ENCODE measurements at places on chromosomes 16 and 17.
A peak's percentile ranks its signal among the peaks of the same experiment; 100 is the strongest.

DNA sequence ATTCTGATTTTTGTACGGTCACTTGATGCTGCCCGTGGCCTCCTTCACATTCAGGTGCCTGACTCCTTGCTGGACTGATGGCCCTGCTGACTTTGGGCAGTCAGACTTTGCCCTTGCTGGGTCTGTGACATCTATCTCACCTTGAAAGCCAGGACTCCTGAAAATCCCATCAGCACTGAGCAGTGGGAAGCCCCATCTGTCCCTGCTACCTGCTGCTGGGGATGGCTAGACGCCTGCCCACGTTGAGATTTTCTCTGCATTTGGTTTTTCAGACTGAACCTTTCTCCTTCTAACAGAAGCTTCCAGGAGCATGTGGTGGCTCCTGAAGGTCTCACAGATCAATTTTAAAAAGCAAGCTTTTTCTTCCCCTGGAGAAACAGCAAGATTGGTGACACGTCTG lies 10.2 kb upstream of the ZNF18 start:
- no peak for DNase-seq

- no peak for DNase-seq
These were observed 3.2 kb upstream of the SOX8 start for GRCh38 chr16:978403-978802.

DNA sequence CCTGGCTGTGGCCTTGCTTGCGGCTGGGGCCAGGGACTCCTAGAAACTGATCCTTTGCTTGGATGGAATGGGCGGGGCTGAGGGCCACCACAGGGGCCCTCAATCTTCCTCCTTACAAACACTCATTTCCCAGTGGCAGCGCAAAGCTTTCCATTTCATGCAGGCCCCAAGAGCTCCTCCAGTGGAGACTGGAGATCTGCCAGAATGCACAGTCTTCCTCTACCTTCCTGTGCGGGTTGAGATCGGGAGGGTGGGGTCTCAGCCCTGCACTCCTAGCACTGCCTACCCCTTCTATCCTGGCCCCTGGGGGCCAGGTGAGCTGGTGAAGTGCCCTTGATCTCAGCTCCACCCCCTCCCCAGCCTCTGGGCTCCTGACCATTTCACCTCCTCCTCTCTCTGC lies 1.7 kb downstream of the NRN1L start:
- no peak for DNase-seq

DNA sequence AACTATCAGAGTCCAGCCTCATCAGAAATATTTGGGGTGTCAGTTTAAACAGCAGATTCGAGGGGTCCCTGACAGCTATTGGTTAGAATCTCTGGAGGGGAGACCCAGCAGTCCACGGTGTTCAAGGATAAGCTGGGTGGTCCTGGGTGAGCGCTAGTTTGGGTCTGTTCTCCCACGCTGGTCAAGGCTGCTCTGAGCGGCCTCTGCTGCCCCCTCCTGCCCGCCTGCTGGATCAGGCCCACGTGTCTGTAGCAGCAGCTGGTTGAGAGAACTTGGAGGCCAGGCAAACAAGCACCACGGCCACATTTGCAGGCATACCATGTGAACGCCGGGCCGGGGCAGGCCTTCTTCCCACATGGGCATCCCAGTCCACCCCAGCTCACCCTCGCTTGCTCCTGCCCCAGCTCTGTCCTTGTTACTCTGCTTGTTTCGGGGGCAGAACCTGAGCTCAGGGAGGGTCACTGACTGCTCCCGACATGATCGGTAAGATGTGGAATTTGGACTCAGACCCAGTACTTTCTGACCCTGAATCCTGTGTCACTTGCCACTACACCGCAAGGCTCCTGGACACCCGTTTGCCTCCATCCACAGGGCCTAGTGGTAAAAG lies 7.4 kb downstream of the FOXF1 start:
- DNase-seq = no peak

DNA sequence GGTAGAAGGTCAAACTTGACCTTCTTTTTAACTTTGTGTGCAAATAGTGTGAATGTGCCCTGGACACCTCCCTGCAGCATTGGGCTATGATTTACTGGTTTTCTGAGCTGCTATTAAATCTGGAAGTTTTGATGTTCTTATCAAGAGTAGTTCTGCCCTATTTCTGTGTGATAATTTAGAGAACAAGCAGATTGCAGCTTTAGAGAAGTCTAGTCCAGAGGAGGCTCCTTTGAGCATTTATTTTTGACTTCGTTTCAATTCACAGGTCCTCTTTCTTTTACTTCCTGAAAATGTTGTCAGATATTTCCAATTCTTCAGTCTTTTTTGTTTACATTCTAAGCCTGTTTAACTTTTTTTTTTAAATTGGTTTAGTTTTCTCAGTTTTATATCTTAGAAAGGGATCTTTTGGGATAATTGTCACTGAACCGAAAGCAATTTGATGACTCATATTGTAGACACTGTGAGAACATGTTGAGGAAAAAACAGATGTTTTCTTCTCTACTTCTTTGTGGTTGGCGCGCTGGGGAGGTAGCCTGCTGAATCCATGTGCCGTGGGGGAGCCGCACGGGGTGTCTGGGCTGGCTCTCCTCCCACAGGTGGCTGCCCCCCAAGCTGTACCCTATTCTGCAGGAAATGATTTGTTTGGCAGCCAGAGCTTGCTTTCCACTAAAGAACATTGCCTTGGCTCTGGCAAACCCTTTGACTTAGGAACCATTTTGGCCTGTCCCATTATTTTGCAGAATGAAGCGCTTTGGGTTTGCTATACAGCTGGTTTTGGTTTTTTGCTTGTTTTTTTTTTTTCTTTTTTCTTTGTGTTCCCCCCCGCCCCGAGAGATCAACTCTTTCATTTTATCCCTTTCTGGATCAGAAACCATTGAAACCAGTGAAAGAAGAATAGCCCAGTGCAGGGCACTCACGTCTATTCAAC lies 53.4 kb downstream of the MFSD11 start:
- DNase-seq = no peak

- no peak for DNase-seq
These were observed 11.5 kb downstream of the EPOP start for GRCh38 chr17:38663125-38663751.

DNA sequence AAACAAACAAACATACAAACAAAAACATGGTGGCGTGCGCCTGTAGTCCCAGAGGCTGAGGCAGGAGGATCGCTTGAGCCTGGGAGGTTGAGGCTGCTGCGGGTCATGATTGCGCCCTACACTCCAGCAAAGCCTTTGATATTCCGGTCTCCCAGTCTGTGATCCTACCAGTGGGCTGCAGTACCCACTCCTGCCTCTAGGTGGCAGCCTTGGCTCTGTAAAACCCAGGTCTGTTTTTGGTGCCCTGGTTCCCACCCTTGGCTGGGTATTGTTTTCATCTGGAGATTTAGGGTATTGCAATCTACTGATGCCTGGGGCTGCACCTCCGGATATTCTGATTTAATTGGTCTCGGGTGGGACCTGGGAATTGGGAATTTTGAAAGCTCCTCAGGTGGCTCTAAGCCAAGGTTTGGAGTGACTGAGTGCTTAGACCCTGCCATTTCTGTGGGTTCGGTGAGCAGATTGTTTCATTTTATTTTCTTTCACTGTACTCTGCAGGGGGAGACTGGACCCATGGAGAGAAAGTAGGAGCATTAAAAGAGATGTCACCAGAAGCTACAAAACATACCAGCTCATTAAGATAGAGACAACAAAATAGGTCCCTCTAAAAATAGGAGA lies 40.5 kb downstream of the MYH3 start:
- DNase-seq = peak; percentile 68

GRCh38 chr17:81179220-81179619 lies 13.2 kb upstream of the AATK start:
- no peak for DNase-seq

- no peak for DNase-seq
These were observed 189.7 kb upstream of the SDK2 start for GRCh38 chr17:73833775-73834488.

- DNase-seq = no peak
These were observed 280.8 kb upstream of the IRX5 start for GRCh38 chr16:54649876-54650275.

DNA sequence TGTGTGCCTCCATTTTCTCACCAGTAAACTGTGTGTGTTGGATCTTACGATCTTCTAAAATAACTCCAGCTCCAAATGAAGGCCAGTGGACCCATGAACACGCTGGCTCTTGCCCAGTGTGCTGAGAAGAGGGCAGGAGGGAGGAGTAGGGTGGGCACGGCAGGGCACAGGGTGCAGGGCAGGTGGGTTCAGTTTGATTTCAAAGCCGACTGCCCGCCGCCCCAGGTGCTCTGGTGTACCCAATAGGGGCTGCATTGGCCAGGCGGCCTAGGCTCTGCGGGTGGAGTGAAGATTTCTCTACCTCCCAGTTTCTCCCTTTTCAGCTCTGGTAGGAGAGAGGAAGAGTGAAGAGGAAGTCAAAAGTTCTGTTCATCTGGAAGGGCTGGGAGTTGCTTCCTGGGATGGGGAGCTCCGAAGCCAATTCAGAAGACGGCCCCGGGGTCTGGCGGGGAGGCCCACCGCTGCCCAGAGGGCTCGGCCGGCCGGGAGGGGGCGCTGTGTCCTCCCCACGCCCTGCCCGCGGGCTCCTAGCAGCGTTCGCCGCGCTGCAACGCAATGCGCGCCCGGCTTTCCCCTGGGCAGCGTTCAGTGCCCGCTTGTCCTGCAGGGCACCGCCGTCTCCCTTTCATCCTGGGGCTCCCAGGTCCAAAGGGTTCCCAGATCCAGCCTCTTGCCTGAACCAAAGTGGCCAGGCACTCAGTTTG lies 1.1 kb upstream of the CRHR1 start:
- no peak for DNase-seq

GRCh38 chr17:3695723-3696411 lies at the start of gene P2RX5:
TSS of gene P2RX5 (minus strand) at chr17:3696155. CDS start at chr17:3696005, 150 bp downstream.
- DNase-seq = no peak

GRCh38 chr16:23858542-23858941 lies 22.8 kb downstream of the PRKCB start:
- no peak for DNase-seq

DNA sequence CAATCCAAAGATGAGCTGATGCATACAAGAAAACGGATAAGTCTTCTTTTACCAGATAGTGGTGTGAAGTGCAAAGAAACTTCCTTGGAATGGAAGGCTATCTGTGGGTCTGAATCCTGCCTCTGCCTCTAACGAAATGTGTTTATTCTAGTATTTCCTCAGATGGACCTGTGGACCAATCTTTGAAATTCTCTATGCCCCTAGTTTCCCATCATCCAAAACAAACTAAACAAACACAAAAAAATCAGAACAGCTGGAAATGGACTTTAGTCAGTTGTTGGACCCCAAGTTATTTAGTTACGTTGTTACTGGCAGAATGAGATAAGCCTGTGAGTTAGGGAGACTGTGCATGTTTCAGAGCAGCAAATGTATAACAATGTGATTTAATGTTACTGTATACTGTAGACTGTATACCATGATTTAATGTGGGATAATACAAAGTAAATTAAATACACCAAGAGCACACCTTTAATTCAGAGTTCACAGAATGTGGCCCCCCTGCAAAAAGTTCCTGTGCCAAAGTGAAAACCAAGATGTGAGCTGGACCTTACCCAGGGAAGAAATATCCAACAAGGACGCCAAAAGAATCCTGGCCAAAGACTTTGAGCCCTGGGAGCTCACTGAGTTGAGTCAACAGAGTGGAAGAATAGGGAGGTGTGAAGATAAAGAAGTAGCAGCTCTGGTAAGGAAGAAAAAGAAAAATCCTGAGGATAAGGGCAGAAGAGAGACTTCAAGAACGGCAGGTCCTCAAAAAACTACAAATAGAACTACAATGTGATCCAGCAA lies 255.2 kb downstream of the CNTNAP4 start:
- no peak for DNase-seq

DNA sequence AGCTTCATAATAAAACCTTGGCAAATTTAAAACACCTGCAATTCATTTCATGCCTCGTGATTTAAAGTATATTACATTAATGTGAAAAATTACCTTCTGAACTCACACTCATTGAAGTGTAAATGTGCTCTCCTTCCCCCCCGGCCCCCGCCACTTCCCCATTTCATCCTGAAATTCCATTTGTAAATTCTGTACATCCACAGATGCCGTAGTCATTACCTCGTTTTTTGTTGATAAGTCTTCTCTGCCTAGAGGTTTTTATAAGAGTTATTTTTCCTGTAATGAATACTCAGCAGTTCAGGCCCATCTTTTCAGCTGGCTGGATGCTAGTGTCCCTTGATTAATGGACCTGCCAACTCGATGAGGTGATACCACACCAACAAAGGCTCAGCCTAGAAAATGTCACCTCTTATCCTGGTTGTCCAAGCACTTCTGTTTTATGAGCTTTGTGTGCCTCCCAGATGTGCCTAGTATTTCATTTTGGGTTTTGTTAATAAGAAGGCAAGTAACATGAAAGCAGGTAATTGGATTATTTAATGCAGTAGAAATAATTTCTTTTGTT lies 64.8 kb upstream of the KIFC3 start:
- no peak for DNase-seq

DNA sequence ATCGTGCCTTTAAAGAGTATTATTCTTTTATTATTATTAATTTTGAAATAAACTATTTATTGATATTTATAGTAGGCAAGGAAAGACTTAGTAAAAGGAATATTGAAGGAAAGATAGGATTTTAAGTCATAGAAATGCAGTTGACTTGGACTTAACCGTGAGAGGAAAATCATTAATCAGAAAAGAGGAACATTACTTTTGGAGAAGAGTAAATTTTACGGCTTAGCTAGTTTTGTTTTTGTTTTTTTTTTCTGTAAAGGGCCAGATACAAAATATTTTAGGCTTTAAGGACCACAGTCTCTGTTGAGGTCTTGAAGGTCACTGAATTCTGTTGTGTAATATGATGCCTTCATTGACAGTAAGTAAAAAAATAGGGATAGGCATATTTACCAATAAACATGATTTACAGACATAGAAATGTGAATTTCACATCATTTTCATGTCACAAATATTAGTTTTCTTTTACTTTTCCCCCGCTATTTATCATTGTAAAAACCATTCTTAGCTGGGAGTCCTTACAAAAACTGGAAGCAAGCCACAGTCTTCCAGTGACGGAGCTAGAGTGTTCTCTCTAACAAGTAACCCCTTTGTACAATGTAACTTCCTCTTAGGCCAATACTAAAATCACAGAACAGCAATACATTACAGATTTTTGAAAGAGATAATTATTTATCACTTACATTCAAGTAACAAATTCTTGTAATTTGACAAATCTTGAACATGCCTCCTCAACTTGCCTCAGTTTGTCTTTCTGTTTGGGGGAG lies 2.3 kb upstream of the KCNJ16 start:
- DNase-seq = no peak

GRCh38 chr17:4535667-4536258 lies 19.4 kb downstream of the MYBBP1A start:
- no peak for DNase-seq

- peak; percentile 75 for DNase-seq
These were observed 4.3 kb downstream of the GDE1 start for GRCh38 chr16:19517424-19518089.
